Activated naive CD8-positive, alpha-beta T cell treated with anti-CD3 and anti-CD28 coated beads, Interleukin-2, amount 10 ng/mL, durations not matched to agents 7 days and 5 days (primary cell): ENCODE measurements at places on chromosomes 5 and 9. TPM values are rescaled to one million over a fixed set of nuclear protein-coding genes. Genes with fewer than 3 reads are reported as not detected.

PCDHGA2 gene
- total RNA-seq = 0.09 TPM

SLC6A7 gene
- total RNA-seq = not detected

ENTREP1 gene
- not detected for total RNA-seq

DNA sequence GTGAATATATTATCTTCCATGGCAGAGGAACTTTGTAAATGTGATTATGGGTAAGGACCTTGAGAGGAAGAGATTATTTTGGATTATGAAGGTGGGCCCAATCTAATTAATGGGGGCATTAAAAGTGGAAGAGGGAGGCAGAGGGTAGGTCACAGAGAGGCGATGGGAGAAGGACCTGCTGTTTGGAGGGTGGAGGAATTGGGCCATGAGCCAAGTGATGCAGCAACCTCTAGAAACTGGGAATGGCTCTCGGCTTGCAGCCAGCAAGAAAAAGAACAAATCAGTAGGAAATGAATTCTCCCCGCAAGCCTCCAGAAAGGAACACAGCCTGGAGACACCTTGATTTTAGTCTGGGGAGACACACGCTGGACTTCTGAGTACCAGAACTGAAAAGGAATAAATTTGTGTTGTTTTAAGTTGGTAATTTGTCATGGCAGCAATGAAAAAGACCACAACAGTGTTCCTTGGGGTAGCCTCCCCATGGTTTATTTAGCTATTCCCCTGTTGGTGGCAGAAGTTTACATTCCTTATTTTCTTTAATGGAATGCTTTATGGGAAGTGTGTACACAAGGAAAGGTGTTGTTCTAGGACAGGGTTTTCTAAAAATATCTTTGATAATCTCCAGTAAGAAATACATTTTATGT is 103.6 kb downstream of the HSPA4 start:
- peaks cover 2% of the 10 kb centered on the region for H3K27me3 ChIP-seq
- no peak overlapping the region for H3K4me3 ChIP-seq
- H3K36me3 ChIP-seq = no peaks in the 10 kb centered on the region
- no peak overlapping the region for H3K27ac ChIP-seq

DNA sequence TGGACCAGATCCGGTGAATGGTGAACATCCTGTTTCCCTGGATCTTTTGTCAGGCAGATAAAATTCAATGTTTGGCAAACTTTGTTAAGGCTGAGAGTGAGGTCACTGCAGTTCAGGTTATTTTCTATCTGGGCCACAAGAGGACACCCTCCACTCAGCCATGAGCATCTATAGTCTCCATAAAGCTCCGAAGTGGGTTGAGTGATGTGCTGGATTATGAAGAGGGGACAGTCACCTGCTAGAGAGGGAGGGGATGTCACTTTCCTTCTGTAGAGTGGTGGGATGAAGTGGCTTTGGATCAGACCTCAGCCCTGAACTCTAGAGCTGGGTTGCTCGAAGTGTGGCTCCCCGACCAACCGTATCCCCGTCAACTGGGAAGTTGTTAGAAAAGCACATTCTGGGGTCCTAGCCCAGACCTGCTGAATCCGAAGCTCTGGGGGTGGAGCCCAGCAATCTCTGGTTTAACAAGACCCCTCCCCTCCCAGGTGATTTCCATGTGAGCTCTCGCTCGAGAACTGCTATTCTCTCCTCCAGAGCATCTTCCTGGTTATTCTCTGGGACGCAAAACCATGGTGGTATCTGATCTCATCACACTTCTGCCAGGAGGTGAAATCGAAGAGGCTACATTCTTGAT is 31.8 kb upstream of the FGF1 start:
- DNase-seq = no peak
- H3K36me3 ChIP-seq = no peaks in the 10 kb centered on the region
- no peak overlapping the region for H3K27ac ChIP-seq
- peaks cover 11% of the 10 kb centered on the region for H3K27me3 ChIP-seq
- H3K4me3 ChIP-seq = no peak overlapping the region
- H3K4me1 ChIP-seq = peaks cover 5% of the 10 kb centered on the region

DNA sequence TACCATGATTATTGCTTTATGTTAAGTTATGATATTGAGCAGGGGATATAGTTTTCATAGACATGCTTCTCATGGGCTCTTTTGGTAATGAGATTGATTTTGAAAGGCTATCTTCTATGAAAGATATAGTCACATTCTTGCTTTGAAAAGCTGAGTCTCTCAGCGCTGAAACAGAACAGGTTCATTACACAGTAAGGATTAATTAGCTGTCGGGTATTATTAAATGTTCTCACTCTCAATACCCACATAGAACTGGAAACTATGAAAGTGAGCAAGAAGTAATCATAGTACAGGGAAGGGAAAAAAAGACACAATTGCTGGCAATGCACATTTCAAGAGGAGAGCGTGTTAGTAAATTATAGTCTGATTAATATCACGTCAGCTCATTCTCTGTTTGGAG is 171.6 kb upstream of the GPR151 start:
- H3K27ac ChIP-seq = no peak overlapping the region
- H3K36me3 ChIP-seq = no peaks in the 10 kb centered on the region
- H3K4me1 ChIP-seq = no peaks in the 10 kb centered on the region
- no peak for DNase-seq
- no peaks in the 10 kb centered on the region for H3K27me3 ChIP-seq

DNA sequence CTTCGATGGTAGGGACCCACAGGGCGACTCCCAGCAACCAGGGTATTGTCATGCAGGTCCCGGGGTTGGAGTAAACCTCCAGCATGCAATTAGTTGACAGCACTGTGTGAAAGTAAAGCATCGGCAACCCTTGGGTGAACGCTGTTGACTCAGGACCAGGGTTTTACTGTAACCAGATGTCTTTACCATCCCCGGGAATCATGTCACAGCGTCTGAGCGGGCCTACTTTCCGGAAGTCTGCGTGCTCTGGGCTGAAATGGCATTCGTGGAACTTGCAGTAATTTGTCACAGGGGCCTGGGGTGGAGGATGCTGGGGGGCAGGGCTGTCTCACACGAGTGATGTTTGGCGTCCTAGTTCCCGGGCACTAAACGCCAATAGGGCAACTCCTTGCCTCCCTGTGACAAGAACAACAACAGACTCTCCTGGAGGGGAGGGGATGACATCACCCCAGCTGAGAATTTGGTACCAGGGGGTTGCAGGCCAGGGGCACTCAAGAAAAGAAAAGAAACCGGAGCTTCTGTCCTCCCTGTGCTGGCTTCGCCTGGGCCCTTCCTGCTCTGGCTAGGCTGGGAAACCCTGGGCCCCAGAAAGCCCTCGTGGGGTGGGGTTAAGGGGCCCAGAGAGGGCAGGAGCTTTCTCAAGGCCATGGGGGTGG is 10.1 kb upstream of the UBAC1 start:
- H3K27me3 ChIP-seq = peaks cover 5% of the 10 kb centered on the region
- no peaks in the 10 kb centered on the region for H3K36me3 ChIP-seq
- H3K27ac ChIP-seq = no peak overlapping the region
- peaks cover 12% of the 10 kb centered on the region for H3K4me1 ChIP-seq
- no peak for DNase-seq
- H3K4me3 ChIP-seq = no peak overlapping the region

DNA sequence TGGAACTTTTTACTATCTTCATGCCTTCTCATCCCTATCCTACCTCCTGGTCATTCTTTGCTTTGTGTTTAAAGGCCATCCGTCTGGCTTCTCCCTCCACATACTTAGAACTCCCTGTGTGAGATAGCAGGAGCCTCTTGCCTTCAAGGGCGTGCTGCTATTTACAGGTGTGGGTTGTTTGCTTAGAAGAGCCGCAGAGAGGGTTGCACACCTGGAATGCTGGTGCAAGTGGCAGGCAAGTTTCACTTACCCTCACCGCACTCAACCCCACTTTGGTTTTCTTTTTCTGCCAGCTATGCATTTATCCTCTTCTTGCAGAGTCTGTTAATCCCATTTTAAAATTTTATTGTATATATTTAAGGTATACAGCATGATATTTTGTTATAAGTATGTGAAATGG is 12.6 kb downstream of the SKP2 start:
- H3K27me3 ChIP-seq = no peaks in the 10 kb centered on the region
- no peak overlapping the region for H3K4me3 ChIP-seq
- DNase-seq = no peak
- peaks cover 55% of the 10 kb centered on the region for H3K36me3 ChIP-seq

GRCh38 chr9:26054600-26055520 is 376.6 kb upstream of the TUSC1 start:
- no peak for DNase-seq
- no peak overlapping the region for H3K4me3 ChIP-seq
- no peak overlapping the region for H3K27ac ChIP-seq
- no peaks in the 10 kb centered on the region for H3K36me3 ChIP-seq

- peaks cover 12% of the 10 kb centered on the region for H3K4me1 ChIP-seq
- H3K36me3 ChIP-seq = peaks cover 5% of the 10 kb centered on the region
These were observed 10.0 kb upstream of the C5 start for GRCh38 chr9:121059998-121060636.

DNA sequence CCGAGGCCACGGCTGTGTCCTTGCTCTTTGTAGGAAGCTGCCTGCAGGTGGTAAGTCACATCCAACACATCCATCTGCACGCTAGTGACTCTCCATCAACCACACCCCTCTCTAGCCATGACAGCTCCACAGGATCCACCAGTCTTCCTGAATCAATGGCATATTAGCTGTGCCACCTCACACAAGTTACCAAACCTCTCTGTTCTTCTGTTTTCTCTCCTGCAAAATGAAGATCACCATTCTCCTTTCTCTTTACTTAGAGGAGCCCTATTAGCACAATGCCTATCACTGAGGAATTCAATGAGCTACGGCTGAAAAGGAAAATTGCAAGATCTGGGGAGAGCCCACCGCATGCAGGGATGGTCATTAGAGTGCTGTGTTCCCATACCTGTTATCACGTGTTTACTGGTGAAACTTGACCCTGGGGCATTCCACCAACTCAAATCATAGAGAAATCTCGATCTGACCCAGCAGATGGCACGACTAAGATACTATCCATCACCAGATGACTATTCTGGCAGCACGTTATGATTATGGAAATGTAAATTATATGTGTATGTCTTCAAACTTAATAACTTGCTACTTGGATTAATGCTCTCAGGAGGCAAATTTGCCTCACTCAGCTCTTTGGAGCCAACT is 20.9 kb downstream of the WHRN start:
- H3K27me3 ChIP-seq = no peaks in the 10 kb centered on the region
- DNase-seq = no peak
- H3K27ac ChIP-seq = peak overlapping the region; percentile 64
- no peak overlapping the region for H3K4me3 ChIP-seq
- peaks cover 30% of the 10 kb centered on the region for H3K4me1 ChIP-seq
- no peaks in the 10 kb centered on the region for H3K36me3 ChIP-seq

- H3K36me3 ChIP-seq = peaks cover 87% of the 10 kb centered on the region
- H3K4me1 ChIP-seq = peaks cover 5% of the 10 kb centered on the region
- H3K4me3 ChIP-seq = no peak overlapping the region
- H3K27ac ChIP-seq = no peak overlapping the region
- DNase-seq = no peak
These were observed 46.4 kb downstream of the ERMP1 start for GRCh38 chr9:5786370-5787127.

DNA sequence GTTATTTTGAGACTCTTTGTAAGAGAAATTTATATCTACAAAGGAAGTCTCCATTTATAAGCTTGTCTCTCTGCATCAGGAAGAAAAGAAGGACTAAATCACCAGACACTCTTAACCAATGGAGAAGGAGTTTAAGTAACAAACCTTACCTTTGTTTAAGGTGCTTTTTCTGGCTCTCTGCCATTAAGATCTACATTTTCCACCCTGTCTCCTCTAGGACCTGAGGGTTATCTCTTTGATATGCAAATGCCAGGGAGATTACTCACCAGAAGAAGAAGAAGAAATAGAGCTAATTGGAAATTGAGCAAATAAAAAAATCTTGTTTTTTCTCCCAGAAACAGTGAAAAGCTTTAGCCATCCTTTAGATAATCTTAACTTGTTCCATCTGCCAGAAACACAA is 60.9 kb downstream of the CDKN2A start:
- no peak for DNase-seq
- no peak overlapping the region for H3K4me3 ChIP-seq
- H3K27ac ChIP-seq = no peak overlapping the region
- H3K27me3 ChIP-seq = no peaks in the 10 kb centered on the region
- H3K36me3 ChIP-seq = peaks cover 14% of the 10 kb centered on the region
- H3K4me1 ChIP-seq = no peaks in the 10 kb centered on the region

- H3K27ac ChIP-seq = peak overlapping the region; percentile 91
- H3K4me1 ChIP-seq = peaks cover 45% of the 10 kb centered on the region
- H3K4me3 ChIP-seq = peak overlapping the region; percentile 98
- DNase-seq = no peak
- peaks cover 4% of the 10 kb centered on the region for H3K27me3 ChIP-seq
- peaks cover 29% of the 10 kb centered on the region for H3K36me3 ChIP-seq
These were observed 2.4 kb downstream of the TLE4 start for GRCh38 chr9:79574136-79574535.

DNA sequence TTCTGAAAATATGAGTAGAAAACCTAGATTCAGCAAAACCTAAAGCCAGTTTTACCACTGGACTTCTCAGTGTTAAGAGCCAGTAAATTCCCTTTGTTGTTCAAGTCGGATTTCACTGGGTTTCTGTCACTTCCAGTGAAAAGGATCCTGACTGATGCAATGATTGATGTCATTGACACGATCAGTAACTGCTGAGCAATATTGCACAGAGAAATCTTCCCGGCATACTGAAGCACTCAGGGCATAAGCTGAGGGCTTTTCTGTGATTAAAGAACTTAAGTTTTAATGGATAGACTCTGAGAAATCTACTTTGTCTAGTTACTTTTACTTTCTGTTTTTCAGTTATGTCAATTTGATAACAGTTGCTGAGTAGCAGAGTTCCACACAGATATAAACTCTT is 61.9 kb downstream of the DENND1A start:
- peak overlapping the region; percentile 80 for H3K27ac ChIP-seq
- no peak for DNase-seq
- peaks cover 30% of the 10 kb centered on the region for H3K4me1 ChIP-seq
- peaks cover 15% of the 10 kb centered on the region for H3K36me3 ChIP-seq

DNA sequence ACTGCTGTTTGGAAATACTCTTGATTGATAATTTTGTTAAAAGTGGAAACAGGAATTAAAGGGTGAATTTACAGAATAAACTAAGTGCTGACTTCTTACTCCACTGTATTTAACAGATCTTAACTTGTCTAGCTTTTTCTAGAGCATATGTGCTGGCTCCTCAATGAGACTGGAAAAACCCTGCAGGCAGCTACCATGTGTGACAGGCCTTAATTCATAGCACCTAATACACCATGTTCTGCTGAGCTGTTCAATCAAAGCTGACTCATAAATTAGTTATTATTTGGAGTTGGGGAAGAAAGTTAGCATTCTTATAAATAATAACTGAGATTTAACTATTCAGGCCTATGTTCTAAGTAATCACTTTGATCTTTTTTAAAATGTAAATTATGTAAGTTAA is 29.4 kb downstream of the CTNNAL1 start:
- no peak overlapping the region for H3K4me3 ChIP-seq
- H3K27me3 ChIP-seq = no peaks in the 10 kb centered on the region
- H3K27ac ChIP-seq = no peak overlapping the region
- no peak for DNase-seq
- H3K36me3 ChIP-seq = peaks cover 13% of the 10 kb centered on the region
